SK-N-DZ (cell line): ENCODE measurements at places on chromosomes 13 and 19.

GRCh38 chr19:3830621-3831589, 37.9 kb downstream of the ZFR2 start:
- DNase-seq = no peak

- no peak for DNase-seq
Observed at GRCh38 chr13:60925686-60926085, 490.0 kb downstream of the PCDH20 start.

DNA sequence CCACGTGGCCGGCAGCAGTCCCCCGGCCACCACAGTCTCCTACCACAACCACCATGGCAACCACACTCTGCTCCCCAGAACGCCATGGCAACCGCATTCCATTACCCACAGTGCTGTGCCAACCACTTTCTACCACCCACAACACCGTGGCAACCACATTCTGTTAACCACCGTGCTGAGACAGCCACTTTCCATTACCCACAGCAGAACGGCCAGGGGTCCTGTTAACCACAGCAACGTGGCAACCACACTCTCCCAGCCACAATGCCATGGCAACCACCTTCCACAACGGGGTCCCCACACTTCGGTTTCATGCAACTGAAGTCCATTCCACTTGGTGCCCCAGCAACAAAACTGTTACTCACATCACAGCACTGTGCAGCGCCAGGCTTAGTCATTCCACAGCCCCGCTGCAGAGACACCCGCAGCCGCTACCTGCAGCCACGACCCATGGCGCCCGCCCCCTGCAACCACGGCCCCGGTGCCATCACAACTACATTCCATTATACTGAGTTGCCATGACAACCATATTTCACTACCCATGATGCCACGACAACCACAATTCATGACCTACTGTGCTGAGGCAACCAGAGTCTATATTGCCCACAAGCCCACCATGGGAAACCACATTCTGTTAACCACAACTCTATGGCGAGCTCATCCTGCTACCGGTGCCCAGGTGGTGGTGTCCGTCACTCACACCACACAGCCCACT, 10.0 kb downstream of the DPF1 start:
- DNase-seq = no peak

DNA sequence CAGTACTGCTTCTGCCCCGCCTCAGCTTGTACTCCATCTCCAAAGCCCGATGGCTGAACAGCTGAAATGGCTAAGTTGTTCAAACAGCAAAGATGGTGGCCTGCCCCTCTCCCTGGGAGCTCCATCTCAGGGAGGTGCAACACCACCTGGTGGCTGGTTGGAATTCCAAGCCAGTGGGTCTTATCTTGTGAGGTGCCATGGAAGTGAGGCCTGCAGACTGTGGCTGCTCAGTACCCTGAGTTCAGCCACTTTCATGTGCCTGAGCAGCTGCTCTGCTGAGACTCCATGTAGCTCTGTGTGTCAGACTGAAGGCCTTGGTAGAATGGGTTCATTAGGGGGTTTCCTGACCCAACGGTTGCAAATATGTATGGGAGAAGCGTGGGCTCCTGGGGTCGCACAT, 67.3 kb upstream of the SPRY2 start:
- DNase-seq = peak; percentile 25

DNA sequence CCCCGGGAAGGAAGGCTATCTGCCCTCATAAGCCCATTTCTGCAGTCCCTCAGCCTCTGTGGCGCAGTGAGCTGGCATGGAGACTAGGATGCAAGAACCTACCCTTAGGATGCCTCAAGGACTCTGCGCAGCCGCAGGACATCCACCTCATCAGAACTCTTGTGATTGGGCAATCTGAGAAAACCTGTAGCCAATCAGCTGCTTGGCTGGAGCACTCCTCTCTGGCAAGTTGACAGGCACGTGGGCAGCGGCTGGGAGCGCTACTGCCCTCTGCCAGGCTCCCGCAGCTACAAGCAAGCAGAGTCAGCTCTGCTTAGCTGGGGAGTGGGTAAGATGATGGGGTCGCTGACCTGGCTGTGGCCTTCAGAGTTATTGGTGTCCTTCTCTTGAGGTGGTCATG, 1.5 kb upstream of the ECSIT start:
- DNase-seq = peak; percentile 97

DNA sequence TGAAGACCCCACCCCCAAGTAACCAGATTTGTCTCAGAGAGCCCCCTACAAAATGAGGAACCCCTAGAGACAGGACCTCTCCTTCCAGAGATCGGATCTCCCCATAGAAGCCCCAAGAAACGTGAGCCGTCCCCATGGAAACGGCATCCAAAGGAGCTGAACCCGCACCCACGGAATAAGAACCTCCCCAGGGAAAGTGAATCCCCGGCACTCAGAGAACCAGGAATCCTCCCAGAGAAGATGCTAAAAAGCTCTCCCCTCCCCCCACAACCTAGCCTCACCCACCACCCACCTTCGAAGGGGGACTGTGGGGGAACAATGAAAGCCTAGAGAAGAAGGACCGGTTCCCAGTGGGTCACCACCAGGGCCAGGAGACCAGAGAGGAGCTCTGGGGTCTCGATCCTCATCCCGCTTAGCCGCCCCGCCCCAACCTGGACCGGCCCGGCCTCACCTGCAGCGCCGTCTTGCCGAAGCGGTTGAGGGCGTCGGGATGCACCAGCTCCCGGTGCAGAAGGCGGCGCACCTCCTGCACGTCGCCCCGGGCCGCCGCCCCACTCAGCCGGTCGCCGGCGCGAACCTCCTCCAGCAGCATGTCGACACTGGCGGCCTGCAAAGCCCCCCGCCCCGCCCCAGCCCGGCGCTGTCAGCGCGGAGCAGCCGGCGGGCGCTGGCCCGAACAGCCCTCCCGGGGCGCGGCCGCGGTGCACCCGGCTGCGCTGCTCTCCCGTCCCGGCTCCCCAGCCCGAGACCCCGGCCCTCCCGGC, 535 bp downstream of the CDKN2D start:
- DNase-seq = no peak

DNA sequence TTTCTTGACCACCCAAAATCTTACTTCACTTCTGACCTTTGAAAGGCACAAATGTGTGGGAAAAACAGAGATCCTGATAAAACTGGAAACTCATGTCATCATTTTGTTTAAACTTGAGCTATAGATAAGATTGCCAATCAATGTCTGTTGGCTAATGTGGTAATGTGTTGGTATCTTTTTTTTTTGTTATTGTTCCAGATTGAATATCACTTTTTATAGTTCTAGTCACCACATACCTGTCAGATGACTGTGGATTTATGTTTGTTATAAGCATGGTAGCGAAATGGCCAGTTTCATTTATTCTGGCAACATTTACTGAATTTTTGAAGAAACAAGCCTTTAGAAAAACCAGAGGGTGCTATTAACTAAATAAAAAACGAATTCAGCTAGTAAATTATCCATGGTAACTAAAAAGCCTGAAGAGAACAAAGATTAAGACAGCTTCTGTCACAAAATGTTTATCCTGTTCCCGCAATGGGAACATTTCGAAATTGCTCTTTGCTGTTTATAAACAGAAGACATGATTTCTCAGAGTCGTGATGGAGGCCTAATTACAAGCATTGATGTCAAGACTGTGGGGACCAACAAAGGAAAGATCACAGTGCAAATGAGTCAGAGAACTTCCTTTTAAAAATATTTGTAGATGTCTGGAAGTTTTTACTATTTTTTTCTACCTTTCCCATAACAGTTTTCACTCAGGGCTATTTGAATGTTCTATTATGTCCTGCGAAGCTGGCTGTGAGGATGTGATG, 82.9 kb upstream of the POSTN start:
- no peak for DNase-seq

- DNase-seq = no peak
Observed at GRCh38 chr13:48069573-48069972, 25.3 kb downstream of the MED4 start.

GRCh38 chr19:3668331-3669081, 31.8 kb downstream of the PIP5K1C start:
- DNase-seq = no peak

GRCh38 chr19:18603255-18603957, 3.2 kb downstream of the CRLF1 start:
- DNase-seq = peak; percentile 52

DNA sequence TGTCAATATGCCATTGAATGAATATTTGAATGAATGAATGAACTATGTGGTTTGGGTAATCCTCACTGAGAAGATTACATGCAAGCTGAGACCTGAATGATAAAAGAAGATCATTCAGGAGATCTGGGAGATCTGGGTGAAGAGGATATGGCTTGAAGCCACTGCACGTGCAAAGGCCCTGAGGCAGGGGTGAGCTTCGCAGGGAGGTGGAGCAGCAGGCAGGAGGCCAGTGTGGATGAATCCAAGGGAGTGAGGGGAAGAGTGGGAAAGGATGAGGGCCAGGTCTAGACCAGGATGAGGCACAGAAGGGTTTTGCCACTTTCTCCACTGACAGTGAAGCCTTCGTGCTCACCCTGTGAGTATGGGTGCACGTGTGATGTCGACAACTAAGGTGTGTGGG, 49.9 kb downstream of the ERICH4 start:
- DNase-seq = no peak

DNA sequence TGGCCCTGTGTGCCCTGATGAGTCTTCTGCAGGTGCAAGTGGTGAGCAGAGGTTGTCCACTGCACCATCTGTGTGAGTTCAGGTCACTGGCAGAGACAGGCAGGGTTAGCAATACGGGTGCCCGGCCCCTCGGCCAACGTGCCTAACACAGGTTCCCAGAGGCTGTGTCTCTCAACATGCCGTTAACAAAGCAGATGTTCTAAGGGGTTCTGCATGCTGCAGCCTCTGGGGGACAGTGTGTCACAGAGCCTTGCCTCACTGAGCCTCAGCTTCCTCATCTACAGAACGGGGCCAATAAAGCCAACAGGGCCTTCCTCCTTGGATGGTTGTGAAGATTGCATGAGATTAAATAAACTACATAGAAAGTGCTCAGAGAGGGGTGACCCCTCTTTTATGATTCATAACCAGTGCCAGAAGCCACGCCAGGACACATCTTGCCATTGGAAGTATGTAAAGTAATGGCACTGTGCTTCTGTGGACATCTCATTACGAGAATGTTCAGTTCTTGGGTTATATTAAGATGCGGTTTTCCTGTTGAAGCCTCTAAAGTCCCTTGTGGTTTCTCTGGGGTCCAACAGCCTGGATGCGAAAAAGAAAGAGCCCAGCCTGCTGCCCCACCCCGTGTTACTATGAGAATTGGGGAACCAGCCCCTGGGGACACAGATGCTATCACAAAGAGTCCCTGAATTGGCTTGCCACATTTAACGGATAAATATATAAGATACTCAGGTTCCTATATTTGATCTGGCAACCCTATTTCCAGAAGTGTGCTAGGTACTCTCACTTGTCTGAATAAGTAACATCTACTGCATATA, 11.2 kb upstream of the ARHGEF18 start:
- no peak for DNase-seq

DNA sequence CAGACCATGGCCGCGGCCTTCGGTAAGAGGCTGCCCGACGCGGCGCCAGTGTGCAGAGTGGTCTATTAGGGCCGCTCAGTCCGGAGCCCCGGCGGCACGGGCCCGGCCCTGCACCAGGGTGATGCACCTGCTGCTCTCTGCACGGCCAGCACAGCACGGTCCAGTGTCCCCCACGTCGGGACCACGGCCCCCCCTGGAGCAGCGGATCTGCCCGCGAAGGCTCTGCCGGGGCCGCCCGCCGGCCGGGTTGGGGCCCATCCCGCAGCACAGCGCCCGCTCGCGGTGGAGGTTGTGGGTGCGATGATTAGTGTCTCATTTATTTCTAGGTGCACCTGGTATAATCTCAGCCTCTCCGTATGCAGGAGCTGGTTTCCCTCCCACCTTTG, 7.9 kb downstream of the PTBP1 start:
- DNase-seq = no peak

DNA sequence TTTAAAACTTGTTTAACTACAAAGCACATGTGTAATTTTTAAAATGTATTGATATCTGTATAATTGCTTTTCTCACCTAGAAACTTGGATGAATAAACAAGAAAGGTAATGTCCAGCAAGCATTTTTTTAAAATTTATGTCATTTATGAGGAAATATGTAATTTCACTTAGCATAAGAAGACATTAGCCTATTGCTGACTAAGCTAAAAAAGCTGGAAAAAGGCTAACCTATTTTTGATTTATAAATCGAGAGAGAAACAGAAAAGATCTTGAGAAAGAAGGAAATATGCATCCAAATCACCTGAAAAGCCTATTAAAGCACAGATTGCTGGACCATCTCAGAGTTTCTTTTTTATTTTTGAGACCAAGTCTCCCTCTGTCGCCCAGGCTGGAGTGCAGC, 1181.3 kb downstream of the SLITRK1 start:
- DNase-seq = no peak

DNA sequence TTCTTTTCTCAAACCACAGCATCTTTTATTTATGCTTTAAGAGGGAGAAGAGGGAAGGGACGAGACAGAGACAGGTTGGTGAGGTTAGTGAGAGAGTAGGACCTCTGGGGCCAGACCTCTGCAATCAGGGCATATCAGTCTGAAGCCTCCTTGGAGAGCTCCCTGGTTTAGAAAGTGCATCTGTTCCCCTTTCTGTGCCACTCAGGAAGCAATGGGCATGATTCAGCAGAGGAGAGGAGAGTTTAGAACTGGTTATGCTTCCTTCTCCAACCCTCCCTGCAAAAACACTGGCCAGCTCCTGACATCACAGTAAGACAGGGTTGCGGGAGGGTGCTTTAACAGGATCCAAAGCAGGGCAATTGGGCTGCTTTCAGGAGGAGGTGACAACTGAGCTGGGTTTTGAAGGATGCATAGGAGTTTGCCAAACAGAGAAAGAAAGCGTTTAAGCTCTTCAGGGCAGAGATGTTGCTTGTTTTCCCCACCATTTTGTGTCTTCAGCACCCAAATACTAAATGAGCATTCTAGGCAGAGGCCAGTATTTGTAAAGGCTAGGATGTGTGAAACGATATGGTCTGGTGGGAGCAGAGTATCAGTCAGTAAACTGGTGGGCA, 33.1 kb downstream of the CERS4 start:
- no peak for DNase-seq

GRCh38 chr19:9757544-9758501, 10.7 kb downstream of the ZNF846 start:
- DNase-seq = no peak

GRCh38 chr19:21482863-21483276, 22.5 kb upstream of the ZNF429 start:
- no peak for DNase-seq

GRCh38 chr13:98260357-98261164, 83.5 kb upstream of the RNF113B start:
- DNase-seq = peak; percentile 62

- no peak for DNase-seq
Observed at GRCh38 chr19:1987197-1988187, 28.0 kb downstream of the BTBD2 start.

- no peak for DNase-seq
Observed at GRCh38 chr19:18865106-18865972, 30.6 kb downstream of the CERS1 start.

DNA sequence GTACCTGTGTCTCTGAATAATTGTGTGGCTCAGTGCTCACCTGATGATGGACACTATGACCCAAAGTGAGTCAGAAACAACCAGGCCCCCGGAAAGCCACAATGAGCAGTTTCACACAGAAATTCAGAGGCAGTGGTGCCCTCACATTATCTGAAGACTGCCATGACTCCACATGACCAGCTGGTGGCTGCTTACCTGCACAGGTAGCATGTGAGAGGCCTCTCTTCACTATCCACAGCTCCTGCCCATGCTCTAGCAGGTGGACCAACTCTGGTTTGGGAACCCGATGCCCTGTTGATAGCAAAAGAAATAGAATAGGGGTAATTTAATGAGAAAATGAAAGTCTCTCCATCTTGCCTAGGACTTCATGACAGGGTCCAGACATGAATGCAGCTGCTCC, 7.2 kb downstream of the ZNF550 start:
- no peak for DNase-seq
